RCC 7860 (cell line): ENCODE measurements at places on chromosomes 7 and 10.

GRCh38 chr7:150564006-150564405 is 3.2 kb upstream of the GIMAP4 start:
- DNase-seq, result no peak

GRCh38 chr10:128776673-128777252 is 650.5 kb upstream of the MKI67 start:
- no peak for DNase-seq

DNA sequence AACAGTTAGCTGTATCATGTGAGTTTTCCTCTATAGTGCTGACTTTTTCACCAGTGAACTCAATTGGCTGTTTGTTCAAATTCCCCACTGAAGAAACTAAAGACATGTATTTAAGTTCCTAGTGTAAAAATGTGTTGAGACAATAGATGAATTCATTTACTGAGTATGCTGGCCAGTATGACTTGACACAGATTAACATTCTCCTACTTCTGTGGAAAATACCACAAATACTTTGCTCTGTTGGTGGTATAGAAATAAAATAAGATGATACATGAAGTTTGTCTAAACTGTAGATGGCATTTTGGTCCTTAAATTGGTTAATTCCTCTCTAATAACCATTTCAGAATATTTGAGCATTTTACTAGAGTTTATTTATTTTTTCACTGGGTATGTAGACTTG is 227.7 kb upstream of the TEX47 start:
- no peak for DNase-seq

DNA sequence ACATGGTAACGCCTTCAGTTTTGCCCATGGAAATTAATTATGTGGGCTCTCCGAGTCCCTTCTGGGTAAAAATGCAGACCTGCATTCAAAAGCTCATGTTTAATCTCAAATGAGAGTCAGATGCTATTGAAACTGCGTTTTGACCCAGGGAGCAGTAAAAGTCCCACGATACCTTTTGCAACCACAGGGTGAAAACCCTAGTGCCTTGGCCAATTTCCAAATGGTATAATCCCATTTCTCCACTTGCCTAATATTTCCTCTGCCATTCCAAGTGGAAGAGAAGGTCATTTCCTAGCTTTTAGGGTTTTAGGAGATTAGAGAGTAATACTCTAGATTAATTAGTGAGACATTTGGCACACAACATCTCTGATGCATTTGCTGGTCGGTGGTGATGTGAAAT is 132.5 kb downstream of the NRP1 start:
- no peak for DNase-seq

DNA sequence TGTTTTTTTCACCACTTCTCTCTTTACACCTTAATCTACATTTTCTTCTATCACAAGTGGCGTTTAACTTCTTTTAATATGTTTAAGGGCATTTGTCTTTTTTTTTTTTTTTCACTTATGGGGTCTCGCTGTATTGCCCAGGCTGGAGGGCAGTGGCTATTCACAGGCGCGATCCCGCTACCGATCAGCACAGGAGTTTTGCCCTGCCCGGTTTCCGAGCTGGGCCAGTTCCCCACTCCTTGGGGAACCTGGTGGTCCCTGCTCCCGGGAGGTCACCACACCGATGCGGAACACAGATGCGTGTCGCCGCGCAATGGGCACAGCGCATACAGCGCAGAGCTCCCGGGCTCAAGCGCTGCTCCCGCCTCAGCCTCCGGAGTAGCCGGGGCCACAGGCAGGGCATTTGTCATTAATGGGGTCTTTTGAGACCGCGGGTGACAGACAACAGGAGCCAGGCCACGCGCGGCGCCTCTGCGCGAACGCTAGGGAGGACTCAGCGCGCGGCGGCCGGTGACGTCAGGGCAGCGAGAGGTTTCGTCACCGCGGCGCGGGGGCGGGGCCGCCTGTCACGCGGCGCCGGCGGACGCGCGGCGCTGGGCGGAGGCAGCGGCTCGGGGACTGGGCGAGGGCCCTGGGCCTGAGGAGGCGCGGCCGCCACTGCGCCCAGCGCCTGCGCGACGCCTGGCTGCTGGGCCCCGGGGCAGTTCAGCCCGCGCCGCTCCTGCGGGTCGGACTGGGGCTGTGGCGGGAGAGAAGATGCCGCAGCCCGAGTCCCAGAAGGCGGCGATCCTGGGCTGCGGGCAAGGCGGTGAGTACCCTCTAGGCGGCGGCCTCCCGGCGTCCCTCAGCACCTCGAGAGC is at the start of gene GALNT11:
GALNT11 (plus strand) TSS at position 598 of the 860 bp plus-strand sequence. CDS start 68,554 bp downstream, outside the sequence.
- peak; percentile 59 for DNase-seq

DNA sequence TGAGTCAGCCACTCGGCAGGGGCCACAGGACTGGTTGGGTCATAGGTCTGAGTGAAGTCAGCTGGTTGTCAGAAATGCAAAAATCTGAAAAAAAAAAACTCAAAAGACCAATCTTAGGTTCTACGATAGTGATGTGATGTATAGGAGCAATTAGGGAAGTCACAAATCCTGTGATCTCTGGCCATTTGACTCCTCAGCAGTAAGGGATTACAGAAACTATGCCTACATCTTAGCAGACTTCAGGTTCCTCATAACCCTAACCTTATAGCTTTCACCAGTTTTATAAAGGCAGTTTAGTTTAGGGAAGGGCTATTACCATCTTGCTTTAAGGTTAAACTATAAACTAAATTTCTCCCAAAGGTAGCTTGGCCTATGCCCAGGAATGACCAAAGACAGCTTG is 163.1 kb upstream of the HGF start:
- DNase-seq, result no peak

DNA sequence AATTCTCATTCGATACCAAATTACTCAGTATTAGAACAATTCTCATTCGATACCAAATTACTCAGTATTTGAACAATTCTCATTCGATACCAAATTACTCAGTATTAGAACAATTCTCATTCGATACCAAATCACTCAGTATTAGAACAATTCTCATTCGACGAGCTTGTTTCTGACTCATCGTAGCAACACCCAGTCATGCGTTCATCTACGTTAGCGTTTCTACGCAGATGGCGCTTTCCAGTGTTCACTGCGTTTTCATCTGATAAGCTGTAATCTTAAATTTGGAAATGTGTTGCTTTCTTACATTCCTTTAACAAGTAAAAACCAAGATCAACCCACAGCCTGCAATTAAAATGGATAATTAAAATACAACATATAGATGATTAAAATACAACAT is 276.3 kb downstream of the ZMYND11 start:
- no peak for DNase-seq

DNA sequence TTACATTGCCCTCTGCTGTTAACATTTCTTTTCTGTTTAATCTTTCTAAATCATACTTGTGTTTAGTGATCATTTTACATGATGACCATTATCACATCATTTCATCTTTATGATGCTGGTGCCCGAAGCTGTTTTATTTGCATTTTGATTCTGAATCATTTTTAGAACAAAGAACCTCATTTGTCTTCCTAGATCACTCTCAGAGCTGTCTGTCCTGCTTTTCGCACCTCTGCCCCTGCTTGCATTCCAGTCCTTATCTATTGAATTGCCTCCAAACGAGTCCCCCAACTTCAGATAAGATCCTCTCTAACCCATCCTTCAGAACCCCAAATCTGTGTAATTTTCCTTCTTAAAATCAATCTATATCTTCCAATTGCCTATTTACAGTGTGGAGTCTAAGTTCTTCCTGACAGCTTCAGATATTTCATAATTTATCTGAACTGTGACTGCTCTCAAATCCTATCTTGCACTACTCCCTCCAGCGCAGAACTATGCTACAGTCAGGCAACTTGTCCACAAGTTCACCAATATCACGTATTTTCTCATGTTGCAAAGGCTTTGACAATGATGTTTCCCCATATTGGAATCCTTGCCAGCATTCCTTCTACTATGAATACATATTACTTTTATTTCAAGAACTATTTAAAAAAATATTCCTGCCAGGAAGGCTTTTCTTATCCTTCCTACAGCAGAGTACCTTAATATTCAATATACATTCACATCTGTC is 346.5 kb upstream of the CACNA2D1 start:
- DNase-seq, result no peak

DNA sequence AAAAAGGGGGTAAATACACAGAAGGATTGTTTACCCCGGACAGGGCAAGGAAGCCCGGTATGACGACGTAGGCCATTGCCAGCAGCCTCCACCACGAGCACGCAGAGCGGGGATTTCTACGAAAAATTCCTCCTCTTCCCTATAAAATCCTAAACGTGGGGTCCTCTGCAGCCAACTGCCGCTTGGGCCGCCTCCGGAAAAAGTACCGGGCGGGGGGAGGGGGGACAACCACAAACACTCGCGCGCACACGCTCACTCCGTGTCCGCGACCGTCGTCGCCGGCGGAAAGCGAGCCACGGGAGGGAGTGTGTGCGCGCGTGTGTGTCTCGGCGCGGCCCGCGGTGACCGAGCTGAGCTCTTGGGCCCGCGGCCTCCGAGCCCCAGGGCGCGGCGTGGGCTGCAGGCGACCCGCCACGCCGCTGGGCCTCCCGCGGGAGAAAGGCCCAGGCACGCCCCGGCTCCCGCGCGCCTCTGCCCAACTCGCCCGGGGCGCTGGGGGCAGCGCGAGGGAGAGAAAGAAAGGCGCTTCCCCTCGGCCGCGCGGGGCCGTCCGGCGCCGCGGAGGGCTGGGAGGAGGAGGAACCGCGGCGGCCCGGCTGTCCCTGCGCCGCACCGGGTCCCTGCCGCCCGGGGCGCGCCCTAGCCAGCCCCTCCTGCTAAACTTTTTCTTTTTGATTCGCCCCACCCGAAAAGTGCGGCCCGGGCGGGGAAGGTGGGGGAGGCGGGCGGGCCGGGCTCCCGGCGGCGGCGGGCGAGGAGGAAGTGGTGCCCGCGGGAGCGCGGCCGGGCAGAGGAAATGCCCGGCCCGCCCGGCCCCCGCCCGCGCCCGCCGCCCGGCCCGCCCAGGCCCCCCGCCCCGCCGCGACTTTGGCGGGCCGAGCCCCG is 1.5 kb downstream of the CTBP2 start:
- DNase-seq, result peak; percentile 39

DNA sequence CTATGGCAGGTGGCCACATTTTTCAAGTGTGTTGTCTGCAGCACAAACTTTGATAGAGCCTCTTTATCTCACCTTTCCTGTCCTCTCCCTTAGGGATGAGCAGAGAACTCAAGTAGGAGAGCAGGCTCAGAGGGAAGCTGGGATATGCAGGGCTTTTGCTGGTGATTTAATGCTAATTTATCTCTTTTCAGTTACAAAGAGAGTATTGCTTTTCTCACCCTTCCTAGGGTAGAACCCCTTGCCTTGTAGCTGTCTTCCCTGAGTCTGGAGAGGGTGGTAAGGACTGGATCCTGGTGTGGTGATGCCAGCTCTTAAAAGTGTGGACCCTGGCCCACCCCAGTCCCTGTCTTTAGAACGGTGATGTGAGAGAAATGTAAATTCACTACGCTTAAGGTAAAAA is 1061.4 kb downstream of the TYW1 start:
- no peak for DNase-seq

GRCh38 chr7:63070696-63071095 is 928.0 kb upstream of the ZNF722 start:
- DNase-seq, result no peak

- no peak for DNase-seq
These were observed 784.5 kb upstream of the ZWINT start for GRCh38 chr10:57145548-57145947.

DNA sequence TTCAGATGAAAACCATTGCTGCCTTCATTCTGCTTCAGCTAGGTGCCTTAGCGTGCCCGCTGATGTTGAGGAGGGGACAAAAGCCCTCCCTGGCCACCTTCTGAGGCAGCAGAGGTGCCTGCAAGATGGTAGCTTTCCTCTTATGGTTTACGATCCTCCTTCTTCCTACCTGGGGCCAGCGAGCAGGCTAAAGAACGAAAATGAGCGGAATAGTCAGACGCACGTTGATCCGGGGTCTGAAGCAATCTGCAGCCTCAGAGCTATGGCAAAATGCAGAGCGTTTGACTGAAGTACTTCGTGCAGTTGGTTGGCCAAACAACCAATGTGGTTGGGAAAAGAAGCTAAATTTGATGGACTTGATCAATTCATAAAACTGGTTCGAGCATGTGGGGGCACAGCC is 95.5 kb downstream of the GATA3 start:
- DNase-seq, result no peak

DNA sequence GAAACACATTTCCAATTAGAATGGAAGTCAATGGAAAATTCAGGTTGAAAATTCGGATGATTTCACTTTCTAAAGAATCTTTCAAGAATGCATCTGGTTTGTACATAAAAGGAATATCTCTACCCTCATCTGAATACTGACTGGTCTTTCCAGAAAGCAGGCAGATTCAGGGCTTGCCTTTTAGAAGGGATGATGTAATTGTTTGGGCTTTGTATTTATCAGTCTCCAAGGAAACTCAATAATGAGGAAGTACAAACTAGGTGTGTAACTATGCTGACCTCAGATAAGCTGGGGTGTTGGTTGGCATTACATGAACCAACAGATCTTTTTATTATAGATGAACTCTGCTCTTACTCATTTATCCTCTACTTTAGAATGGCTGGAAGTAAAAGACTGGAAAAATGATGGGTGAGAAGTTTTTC is 24.1 kb downstream of the PDLIM1 start:
- peak; percentile 93 for DNase-seq

- no peak for DNase-seq
These were observed 61.5 kb upstream of the TM9SF3 start for GRCh38 chr10:96648297-96648696.

- no peak for DNase-seq
These were observed 4.5 kb upstream of the CCDC6 start for GRCh38 chr10:59910867-59911266.

GRCh38 chr7:138625084-138625848 is 75.9 kb downstream of the SVOPL start:
- no peak for DNase-seq

- DNase-seq, result no peak
These were observed 188.2 kb upstream of the MKLN1 start for GRCh38 chr7:131139462-131139861.

GRCh38 chr7:137695494-137695893 is 151.3 kb downstream of the DGKI start:
- DNase-seq, result no peak

- DNase-seq, result no peak
These were observed 365.9 kb downstream of the CRPPA start for GRCh38 chr7:16055263-16055976.

DNA sequence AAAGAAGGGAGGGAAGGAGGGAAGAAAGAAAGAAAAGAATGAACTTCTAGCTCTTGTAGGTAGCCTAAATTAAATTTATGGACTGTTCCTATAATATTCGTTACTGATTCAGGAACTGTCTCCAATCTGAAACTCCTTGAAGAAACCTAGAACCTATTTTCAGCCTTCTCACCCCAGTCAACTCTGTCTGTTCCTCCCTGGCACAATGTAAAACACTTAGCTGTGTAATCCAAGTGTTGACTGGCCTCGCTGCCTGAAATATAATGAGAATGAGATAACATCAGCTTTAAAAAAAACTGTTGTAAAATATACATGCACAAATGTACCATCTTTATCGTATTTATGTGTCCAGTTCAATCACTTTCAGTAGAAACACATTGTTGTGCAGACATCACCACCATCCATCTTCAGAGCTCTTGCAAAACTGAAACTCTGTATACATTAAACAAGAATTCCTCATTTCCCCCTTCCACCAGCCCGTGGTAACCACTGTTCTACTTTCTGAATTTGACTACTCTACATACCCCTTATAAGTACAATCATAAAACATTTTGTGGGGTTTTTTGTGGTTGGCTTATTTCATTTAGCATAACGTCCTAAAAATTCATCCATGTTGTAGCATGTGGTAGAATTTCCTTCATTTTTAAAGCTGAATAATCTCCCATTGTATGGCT is 6.3 kb upstream of the C7orf33 start:
- DNase-seq, result no peak

GRCh38 chr7:133682364-133683181 is 429.7 kb downstream of the EXOC4 start:
- DNase-seq, result no peak

GRCh38 chr10:23326544-23327307 is 17.9 kb downstream of the C10orf67 start:
- no peak for DNase-seq

- no peak for DNase-seq
These were observed 45.7 kb downstream of the IKZF1 start for GRCh38 chr7:50349963-50350944.
